Memory B cell (primary cell): ENCODE measurements at places on chromosomes 5 and 9.

DNA sequence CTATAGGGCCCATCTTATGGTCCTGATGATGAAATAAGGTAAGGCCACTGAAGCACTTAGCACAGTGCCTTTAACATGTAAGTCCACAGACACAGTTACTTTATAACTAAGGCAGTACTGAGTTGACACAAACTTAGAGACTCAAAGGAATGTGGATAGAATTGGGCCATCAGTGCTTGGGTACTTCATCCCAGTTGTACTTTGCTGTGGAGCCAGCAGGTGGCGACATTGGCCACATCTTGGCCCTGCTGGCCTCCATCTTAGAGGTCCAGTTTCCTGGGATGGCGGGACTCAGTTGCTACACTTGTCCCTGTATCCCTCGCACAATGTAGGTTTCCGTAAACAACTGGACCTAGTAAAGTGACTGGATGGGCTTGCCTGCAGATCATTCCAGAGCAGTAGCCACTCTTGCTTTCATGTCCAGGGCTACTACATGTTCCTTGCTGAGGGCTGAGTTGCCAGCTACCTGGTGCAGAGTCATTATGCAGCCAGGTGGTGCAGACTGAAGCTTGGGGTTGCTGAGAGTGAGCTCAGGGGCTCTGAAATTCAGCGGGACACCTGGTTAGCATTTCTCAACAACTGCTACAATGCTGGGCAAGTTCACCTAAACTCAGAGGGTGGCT lies 10.6 kb downstream of the MTAP start:
- DNase-seq: peak; percentile 73

GRCh38 chr9:135644631-135645218 lies 5.4 kb upstream of the GLT6D1 start:
- no peak for DNase-seq

DNA sequence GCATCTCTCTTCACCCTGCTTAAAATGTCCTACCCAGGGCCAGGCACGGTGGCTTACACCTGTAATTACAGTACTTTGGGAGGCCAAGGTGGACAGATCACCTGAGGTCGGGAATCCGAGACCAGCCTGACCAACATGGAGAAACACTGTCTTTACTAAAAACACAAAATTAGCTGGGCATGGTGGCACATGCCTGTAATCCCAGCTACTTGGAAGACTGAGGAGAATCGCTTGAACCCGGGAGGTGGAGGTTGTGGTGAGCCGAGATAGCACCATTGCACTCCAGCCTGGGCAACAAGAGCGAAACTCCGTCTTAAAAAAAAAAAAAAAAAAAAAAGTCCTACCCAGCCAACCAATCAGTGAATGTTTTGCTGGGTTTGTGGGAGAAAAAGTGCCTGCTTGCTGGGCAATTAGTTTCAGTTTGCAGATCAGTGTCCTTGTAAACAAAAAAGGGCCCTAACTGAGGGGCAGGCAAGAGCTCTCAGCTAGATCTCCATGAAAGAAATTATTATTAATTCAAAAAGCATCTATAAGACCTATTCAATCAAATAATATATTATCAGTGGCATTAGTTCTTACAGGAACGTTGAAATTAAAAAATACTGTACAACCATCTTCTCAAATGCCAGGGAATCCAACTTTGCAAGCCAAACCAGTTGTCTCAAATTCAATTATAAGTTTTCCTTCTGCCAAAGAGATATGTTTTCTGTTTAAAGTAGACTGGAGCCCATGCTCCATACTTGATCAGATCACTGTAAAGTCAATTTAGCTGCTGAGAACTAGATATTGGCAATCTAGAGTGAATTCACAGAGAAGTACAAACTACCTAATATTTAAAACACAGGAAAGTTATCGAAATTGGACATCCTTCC lies 3.9 kb downstream of the MEGF9 start:
- DNase-seq: peak; percentile 7

GRCh38 chr9:107178293-107178692 lies 104.8 kb upstream of the RAD23B start:
- DNase-seq: no peak

DNA sequence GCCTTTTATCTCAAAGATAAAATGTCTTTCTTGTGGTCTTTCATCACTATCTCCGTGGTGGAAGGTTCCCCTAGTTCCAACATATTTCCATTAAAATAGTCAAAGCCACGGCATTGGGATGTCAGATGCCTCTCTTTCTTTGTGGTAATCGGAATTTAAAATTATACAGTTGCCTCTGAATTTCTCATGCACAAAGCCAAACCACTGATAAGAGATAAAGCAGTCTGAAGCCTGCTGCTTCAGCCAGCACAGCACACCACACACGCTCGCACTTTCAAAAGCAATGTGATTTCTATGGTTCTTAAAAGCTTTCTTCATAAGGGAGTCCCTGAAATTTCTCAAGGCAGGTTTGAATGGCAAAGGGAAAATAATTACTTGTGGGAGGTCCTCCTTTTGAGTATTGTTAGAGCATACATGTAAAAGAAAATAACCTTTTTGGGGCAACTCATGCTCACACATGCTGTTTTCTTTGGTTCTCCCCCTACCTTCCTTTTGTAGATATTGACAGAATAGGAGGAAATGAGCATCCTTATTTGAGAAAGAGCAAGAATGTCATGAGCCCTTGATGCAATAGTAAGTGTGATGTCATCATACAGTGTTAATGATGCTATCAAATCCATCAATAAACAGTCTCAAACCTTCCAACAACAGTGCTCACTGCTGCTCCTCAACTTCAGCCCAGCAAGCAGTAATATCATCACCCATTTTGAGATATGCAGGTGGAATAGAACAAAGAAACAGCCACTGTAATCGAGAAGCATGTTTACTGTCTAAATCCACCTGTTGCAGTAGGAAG lies 85.7 kb upstream of the PPP1R2B start:
- no peak for DNase-seq

GRCh38 chr5:80919678-80920196 lies 40.4 kb upstream of the RASGRF2 start:
- DNase-seq: no peak

GRCh38 chr9:130518943-130519799 lies 60.2 kb upstream of the FUBP3 start:
- no peak for DNase-seq

DNA sequence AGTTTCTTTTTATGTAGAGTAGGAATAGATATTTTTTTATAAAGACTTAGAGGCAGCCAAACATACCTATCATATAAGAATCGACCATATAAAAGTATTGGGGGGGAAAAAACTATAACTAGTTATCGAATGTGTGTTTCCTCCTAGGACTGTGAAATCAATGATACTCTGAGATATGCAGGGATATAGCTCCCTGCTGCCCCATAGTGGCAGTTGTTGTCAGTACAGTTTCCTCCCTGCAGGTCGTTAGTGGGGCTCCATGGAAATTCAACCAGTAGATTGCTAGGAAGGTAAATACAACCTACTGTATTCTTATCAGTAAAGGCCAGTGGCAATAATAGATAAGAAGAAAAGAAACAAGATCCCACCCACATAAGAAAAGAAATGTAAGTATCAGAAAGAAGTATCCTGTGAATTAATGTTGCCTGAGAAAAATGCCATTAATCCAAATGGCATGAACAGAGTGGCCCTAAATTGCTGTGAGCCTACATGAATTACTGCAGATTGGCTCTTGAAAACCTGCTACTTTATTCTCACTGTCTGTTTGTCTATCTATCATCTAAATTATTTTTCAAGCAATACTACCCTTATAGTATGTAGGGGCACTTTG lies 136.9 kb upstream of the FBN2 start:
- DNase-seq: no peak

DNA sequence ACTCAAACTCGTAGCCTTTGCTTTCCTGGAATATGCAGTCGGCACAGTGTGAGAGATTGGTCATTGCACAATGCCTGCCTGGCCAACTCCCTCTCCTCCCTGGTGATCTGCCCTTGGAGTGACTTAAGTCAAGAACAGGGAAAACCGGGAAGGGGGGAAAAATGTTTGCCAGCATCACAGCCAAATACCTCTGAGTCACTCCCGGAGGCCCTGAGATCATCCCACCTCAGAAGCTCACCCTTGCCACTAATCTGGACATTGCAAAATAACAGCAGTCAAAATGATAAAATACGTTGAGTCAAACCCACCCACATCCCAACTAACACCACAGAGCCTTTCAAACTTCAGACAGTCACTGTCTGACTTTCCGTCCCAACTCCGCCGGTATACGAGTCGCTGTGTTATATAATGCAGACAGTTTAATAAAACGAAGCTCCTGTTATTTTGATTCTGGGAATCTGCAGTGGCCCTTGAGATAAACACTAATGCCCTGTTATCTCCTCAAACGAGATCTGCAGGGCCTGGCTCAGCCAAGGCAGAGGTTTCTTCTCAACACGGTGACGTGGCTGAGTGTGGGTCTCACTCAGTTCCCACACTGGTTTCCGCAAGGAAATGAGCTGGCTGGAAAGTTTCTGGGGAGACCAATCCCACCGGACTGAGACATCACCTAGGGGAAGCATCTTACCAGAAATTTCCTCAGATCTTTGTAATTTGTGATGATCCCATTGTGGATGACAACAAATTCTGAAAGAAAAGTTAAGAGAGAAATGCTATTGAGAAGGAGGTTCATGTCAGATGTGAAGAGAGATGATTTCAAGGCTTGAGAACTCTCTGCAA lies 22.1 kb downstream of the GFPT2 start:
- DNase-seq: no peak

- peak; percentile 65 for DNase-seq
Observed at GRCh38 chr5:176658007-176658599, 10.8 kb downstream of the TSPAN17 start.
